ENCODE measurements at places on chromosomes 2 and 18.

GRCh38 chr2:33047939-33048338 is 101.2 kb downstream of the LTBP1 start:
- no peak for DNase-seq

DNA sequence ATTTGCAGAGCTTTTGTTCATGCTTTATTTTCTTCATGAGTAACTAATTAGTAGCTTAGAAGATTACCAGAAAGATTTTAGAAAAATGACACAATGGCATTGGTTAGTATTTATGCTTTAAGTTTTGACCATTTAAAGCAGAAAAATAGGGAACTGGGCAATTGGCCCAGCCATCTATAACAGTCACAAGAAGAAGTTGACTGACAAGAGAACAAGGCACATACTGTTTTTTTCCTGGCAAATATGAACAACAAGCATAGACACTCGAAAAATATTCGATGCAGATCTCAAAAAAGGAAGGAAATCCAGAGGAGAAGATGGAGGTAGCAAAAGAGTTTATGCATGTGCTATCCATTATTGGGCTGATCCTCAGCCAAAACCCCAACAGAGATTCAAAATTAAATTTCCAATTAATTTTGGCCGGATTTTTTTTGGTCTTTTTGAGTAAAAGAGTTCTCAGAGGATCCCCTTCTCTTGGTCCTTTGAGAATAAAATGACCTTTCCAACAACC is 200.8 kb upstream of the SLC35G4 start:
- no peak for DNase-seq

GRCh38 chr2:221572821-221573429 is 821 bp upstream of the EPHA4 start:
- no peak for DNase-seq

GRCh38 chr2:55109219-55109891 is 59.1 kb upstream of the RTN4 start:
- no peak for DNase-seq

- DNase-seq = no peak
These were observed 54.2 kb downstream of the HK2 start for GRCh38 chr2:74887960-74888700.

GRCh38 chr18:11751341-11752115 is 62.5 kb downstream of the GNAL start:
- DNase-seq = no peak

- DNase-seq = no peak
These were observed 73.8 kb downstream of the MAP3K20 start for GRCh38 chr2:173149491-173149890.

DNA sequence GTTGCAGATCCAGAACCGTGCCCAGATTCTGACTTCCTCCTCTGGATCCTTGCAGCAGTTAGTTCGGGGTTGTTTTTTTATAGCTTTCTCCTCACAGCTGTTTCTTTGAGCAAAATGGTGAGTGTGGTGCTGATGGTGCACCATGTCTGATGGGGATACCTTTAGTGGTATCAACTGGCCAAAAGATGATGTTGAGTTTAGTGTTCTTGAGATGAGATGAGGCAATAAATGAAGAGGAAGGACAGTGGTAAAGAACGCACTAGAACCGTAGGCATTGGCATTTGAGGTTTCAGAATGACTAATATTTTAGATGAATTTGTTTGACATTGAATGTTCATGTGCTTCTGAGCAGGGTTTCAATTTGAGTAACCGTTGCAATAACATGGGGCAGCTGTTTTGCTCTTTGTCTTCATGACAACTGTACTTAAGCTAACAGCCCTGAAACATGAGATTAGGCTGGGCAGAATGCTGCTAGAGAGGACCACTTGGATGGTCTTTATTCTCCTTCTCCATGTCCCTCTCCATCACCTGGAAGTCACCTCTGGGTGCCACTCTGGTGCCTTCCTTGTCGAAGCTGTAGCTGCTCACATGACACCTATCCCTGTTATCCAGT is 3.9 kb downstream of the CTLA4 start:
- DNase-seq = no peak

- DNase-seq = no peak
These were observed 1.7 kb upstream of the MAPK4 start for GRCh38 chr18:50558157-50558556.

GRCh38 chr18:29512203-29512602 is 1335.3 kb upstream of the CDH2 start:
- no peak for DNase-seq

GRCh38 chr2:39119732-39120520 is 925 bp downstream of the SOS1 start:
- DNase-seq = no peak

- no peak for DNase-seq
These were observed 1593.5 kb upstream of the ACVR2A start for GRCh38 chr2:146251328-146251727.

DNA sequence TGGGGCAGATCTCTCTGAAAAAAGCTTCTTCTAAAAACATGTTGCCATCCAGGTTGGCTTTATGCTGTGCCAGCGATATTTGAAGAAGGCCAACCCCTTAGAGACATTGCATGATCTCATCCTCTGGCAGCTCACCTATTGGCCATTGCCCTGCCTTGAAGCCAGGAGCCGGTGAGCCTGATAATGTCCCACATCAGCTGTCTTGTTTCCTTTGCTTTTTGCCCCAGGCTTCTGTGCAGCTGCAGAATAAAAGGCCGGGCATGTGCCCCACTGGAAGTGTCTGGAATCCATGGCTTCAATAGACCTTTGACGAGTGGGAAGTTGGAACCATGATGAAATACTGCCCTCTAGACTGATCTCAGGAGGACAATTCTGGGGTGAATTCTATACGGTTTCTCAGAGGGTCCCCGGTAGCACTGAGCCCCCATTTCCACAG is 523.5 kb upstream of the ZEB2 start:
- no peak for DNase-seq

GRCh38 chr2:226183033-226183432 is 616.6 kb downstream of the IRS1 start:
- no peak for DNase-seq
